ENCODE measurements at places on chromosomes 5 and 9.

- DNase-seq: no peak
These were observed 12.3 kb downstream of the GFPT2 start for GRCh38 chr5:180340856-180341255.

DNA sequence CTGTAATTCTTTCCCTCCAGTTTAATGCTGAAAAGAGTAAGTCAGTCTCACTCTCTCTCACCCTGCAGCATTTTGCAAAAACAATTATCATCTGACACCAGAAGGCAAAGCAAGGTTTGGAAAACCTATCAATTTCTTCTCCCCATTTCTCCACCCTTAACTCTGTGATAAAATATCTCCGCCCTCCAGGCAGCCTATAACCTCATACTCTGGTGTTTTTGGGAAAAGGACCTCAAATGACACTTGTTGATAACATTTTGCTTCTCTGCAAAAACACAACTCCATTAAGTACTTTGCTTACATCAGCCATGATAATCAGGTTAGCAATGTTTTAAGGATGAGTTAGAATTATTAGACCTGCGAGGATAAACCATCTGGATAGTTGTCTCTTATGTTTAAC lies 2.3 kb downstream of the ANKH start:
- DNase-seq: no peak

- DNase-seq: no peak
These were observed 946 bp upstream of the LTC4S start for GRCh38 chr5:179792612-179793467.

- DNase-seq: no peak
These were observed 4.8 kb downstream of the PSMD5 start for GRCh38 chr9:120837921-120838320.

DNA sequence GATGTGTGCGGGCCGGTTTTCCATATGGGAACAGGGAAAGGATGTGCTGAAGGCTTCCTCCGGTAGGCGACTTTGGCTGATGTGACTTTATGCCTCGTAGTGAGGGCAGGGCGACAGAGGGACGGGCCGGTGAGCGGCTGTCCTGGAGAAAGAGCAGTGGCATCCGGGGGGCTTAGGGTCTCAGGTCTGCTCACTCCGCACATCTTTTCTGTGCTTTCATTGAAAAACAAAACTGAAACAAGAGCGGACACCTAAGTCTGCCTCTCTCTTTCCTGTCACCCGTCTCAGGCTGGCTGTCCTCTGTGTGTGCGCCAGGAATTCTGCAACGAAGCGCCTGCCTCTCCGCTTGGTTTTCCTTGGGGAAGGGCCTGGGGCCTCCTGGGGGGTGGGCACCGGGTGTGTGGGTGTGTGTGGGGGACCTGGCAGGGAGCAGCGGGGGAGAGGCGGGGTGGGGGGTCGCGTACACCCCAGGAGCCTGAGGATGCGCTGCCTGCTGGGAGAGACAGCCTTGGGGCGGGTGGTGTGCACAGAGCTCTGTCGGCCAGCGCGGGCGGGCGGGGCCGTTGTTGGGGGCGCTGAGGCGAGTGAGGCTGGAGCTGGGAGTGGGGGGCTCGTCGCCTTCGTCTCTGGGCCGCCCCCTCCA lies 580 bp upstream of the PRRX2 start:
- DNase-seq: peak; percentile 29

DNA sequence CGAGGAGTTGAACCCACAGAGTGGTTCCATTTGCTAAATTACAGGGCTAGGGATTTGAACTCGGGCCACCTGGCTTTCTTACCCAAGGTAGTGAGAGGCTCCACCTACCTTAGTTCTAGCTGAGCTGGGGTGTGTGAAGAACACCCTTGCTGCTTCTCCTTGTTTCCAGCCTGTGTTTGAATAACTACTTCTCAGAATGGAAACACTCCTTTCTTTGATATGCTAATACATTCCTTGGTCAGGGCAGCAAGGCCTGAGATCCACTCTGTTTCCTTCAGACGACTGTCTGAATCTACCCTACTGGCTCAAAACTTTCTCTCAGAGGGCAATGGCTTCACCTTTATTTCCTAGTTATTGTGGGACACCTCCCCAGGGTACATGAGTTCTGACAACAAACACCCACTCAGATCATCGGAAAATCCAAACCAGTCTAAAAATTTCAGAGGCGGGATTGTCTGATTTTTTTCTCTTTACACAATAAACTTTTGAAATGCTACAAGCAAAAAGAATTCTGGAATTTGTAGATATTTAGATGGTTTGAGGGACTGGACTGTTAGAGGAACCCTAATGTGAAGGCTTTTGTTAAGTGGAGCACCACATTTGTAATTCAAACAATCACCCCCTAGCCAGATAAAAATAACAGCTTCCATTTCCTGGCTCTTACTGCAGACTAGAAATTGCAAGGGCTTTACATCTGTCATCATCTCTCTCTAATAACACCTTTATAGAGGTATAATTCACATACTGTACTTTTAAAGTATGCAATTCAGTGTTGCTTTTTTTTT lies 4.0 kb upstream of the ATP6V1G1 start:
- DNase-seq: no peak

GRCh38 chr9:103789686-103790085 lies 304.4 kb upstream of the SMC2 start:
- DNase-seq: no peak

- no peak for DNase-seq
These were observed 39.0 kb upstream of the SAP30L start for GRCh38 chr5:154406826-154407225.

DNA sequence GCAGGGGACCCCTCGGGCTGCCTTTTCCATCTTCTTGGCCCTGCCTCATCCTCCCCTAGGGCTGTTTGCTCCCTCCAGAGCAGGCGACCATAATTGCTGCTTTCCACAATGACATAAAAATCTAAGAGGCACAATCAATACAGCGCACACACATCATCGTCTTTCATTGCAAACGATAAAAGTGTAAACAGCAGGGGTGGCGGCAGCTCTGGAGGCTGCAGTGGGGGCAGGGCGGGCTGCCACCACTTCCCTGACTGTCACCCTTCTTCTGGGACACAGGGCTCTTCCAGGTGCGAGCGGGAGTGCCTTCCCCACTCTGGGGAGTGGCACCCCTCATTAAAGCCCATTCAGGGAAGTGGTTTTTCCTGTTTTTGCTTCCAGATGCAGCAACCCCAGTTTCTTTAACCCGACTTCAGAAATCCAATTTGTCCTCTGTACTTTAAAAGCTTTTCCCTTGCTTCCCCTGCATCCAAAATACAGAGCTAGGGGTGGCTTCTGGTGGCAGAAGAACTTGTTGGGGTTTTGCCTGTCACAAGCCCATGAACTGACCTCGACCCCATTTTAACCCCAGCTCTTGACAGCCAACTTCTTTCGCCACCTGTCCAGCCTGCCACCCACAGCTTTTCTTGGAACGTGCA lies 45.7 kb downstream of the TSPAN17 start:
- DNase-seq: no peak

DNA sequence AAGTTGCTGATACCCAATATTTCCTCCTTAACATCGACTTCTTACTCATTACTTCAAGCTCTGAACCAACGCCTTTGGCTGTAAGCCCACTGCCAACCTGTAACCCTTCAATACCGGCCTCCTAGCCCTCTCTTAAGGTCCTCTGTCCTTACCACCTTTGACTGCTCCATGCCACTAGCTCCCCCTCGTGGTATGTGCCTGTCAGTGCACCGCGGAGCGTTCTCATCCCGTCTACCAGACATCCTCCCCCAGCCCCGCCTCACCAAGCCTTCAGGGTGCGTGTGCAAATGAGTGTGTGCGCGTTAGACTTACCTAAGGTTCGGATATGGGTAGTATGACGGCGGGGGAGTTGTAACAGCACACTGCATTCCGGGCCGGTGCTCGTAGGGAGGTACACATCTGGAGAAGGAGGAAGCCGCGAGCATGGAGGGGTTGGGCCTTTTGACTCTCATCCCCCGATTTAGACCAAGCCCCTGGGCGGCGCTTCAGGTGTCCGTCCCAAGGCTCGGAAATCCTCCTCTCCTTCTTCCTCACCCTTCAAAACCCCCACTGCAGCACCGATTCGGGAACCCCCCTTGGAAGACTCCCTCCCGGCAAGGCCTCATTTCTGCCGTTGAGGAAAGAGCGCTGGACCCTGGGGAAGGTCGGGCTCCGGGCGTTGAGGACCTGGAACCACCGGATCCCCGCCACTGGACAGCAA lies 2.8 kb upstream of the MYORG start:
- peak; percentile 96 for DNase-seq

GRCh38 chr5:35830587-35830986 lies 26.1 kb upstream of the IL7R start:
- DNase-seq: no peak

GRCh38 chr5:13993926-13994325 lies 49.4 kb upstream of the DNAH5 start:
- DNase-seq: no peak

GRCh38 chr5:157574456-157575380 lies 857 bp downstream of the ADAM19 start:
- DNase-seq: peak; percentile 37

GRCh38 chr5:26482810-26483375 lies 555.5 kb downstream of the CDH9 start:
- DNase-seq: peak; percentile 12

DNA sequence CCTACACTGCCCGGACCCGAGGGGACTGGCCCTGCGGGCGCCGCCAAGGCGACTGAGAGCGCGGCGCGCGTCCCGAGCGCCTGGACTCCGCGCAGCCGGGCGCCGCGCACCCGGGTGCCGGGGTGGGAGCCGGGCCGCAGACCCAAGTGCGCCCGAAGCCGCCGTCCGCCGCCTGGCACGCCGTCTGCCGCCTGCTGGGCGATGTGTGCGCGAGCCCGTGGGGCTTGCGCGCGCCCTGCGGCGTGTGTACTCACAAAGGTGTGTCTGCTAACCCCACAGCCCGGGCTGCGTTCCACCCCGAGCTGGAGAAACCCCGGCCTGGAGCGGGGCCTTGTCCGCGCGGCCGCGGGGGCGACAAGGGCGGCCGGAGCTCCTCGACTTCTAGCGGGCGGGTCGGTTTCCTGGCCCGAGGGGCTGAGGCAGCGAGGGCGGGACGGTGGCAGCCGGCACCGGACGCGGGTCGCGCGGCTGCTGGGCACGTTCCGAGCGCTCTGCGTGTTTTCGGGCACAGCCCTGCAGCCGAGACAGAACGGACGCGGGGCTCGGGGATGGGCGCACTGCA lies 1.1 kb upstream of the ZSWIM6 start:
- DNase-seq: peak; percentile 73

DNA sequence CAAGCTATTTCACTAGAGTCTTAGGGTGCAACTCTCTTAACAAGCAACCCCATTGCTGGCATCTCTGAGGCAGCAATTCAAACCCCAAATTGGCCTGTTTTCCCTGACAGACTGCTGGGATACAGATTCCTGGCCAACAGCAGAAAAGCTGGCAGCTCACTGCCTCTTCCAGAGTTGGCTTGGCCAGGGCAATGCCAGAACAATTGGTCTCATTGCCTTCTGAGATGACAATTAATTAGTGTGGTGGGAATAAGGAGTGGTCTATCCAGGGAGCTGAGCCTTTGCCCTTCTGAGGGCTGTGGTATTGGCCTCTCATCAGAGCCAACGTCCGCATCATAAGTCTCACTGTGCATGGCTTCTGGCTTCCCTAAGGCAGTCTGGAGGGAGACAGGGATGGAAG lies 183.2 kb downstream of the GNAQ start:
- no peak for DNase-seq

DNA sequence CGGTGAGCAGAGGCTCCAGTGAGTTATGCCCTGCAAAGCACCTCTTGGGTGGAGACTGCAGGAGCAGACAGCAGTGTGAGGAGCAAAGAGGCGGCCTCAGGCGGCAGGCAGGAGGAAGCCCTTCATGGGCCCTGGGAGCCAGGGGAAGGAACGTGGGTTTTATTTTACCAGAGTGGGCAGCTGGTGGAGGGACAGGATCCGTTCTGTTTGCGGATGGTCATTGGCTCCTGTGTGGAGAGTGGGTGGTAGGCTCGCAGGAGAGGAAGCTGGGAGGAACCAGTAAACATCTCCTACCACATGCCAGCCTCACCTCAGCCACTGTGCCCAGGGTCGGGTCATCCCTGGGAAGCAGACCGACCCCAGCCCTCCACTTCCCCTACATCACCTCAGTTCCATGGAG lies 24.4 kb downstream of the HNRNPH1 start:
- no peak for DNase-seq

DNA sequence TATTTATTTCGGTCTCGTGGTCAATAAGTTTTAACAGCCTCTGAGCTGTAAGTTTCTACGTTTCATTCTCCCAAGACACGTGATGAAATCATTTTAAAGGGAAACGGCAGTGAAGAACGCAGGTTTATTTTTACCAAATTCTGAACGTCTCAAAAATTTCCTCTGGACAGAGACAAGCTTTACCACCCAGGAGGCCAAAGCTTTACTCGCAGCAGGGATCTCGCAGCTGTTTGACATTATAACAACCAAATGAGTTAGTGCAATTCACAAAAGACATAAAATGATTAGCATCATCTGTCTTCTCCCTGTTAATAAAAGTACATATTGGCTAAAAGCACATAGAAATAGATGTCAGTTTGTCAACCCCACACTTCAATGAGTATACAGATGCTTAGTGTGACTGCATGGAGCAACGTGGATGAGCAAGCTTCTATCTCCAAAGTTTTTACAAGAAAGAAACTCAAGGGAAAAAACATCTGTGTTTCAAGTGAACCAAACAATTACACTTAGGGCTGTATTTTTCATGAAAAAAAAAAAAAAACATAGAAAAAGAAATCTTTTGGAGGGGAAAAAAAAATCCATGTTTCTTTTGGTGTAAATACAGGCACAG lies 2.5 kb downstream of the SEMA5A start:
- DNase-seq: no peak

DNA sequence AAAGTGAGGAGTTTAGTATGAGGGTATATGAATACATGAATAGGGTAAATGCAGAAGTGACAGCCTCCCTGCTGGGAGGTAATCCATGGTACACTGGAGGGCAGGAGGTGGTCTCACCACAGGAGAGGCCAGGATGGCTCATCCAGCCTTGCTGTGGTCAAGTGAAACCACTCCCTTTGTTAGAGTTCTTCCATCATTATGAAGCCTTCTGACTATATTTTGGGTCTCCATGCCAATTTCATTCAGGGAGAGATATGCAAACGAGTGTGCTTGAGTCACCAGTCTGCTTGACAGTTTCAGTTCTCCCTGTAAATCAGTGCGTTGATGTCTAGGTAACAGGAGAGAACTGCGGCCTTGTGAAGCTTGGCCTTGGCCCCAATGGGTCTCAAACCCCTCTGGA lies 16.4 kb downstream of the PPP3R2 start:
- DNase-seq: no peak

GRCh38 chr9:83800236-83801033 lies 17.1 kb downstream of the GKAP1 start:
- DNase-seq: no peak

DNA sequence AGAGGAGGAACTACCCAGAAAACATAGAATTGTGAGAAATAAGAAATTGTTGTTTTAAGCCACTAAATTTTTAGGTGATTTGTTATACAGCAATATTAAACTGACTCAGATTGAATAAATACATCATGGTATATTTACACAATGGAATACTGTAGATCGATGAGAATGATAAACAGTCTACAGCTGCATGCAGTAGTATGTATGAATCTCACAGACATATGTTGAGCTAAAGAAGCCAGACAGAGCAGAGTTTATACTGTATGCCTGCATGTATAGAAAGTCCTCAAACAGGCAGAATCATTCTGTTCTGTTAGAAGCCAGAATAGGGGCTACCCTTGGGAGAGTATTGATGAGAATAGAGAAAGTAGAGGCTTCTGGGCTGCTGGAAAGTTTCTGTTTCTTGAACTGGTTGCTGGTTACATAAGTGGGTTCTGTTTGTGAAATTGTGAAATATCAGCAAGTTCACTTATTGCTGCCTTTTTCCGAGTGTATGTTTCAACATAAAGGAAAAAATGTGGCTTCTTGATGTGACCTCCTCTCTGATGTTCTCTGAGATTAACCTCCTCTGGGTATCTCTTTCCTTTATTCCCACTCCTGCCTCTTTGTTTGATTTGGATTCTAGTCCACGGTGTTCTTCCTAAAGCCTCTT lies 9.6 kb downstream of the KIAA1958 start:
- no peak for DNase-seq

All from activated CD8-positive, alpha-beta T cell treated with anti-CD3 and anti-CD28 coated beads for 36 hours (primary cell).